Amniotic stem cell (primary cell): ENCODE measurements at places on chromosomes 16 and 17.

DNA sequence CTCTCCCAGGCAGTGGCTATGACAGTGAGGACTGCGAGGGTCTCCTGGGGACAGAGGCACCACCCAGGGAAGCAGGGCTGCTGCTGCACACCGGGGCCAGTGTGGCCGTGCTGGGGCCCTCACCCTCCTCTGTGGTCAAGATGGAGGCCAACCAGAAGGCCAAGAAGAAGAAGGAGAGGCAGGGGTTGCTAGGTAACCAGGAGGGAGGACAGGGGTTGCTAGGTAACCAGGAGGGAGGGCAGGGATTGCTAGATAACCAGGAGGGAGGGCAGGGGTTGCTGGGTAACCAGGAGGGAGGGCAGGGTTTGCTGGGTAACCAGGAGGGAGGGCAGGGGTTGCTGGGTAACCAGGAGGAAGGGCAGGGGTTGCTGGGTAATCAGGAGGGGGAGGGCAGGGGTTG lies 55.2 kb downstream of the ACTG1 start:
- DNase-seq: no peak

GRCh38 chr17:5485270-5486205 lies at the start of gene DERL2:
TSS of gene DERL2 (minus strand) at chr17:5486178. CDS start at chr17:5486161, 17 bp downstream.
- no peak for DNase-seq

DNA sequence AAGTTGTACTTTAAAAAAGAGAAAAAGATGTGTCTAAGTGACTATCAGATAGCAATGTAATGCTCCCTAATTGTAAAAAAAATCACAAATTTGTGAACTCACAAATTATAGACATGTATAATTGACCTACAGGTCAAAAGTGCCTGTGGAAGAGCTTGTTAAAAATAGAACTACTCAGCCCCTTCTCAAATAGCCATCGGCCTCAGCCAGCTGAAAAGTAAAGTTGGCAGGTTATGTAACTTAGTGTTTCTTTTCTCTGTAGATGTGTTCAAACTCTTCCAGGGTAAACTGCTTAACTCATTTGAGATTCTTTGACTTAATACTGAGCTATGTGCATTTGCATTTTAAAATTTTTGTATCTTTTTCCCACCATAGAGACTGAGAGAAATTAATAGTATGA lies 13.3 kb downstream of the AKTIP start:
- no peak for DNase-seq

- no peak for DNase-seq
Measured at GRCh38 chr16:9509663-9510062, 418.2 kb downstream of the HAPSTR1 start.

GRCh38 chr17:27577121-27577761 lies 53.7 kb upstream of the LGALS9 start:
- no peak for DNase-seq

DNA sequence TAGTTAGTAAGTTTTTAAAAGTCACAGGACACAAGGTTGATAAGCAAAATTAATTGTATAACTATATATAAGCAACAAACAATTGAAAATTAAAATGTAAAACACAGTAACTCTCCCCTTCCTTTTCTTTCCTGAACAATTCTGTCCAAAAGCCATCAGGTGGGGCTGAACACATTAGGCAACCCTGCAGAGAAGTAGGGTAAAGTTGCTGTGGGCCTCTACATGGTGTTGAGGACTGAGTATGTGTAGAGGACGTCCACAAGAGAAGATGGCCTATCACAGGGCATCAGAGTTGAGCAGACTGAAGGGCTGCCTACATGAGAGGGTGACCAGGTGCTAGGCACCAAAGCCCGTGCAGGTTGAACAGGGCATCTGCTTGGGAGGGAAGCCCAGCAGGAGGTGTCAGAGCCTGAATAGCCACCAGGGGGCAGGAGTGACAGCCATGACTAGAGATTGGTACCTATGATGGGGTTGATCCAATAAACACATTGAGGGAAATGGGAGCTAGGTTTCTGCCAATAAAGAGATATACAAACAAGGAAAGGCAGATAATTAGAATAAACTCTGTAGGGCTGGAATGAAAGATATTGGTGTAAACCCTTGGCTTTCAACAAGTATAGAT lies 415.1 kb downstream of the NPIPA8 start:
- DNase-seq: no peak

DNA sequence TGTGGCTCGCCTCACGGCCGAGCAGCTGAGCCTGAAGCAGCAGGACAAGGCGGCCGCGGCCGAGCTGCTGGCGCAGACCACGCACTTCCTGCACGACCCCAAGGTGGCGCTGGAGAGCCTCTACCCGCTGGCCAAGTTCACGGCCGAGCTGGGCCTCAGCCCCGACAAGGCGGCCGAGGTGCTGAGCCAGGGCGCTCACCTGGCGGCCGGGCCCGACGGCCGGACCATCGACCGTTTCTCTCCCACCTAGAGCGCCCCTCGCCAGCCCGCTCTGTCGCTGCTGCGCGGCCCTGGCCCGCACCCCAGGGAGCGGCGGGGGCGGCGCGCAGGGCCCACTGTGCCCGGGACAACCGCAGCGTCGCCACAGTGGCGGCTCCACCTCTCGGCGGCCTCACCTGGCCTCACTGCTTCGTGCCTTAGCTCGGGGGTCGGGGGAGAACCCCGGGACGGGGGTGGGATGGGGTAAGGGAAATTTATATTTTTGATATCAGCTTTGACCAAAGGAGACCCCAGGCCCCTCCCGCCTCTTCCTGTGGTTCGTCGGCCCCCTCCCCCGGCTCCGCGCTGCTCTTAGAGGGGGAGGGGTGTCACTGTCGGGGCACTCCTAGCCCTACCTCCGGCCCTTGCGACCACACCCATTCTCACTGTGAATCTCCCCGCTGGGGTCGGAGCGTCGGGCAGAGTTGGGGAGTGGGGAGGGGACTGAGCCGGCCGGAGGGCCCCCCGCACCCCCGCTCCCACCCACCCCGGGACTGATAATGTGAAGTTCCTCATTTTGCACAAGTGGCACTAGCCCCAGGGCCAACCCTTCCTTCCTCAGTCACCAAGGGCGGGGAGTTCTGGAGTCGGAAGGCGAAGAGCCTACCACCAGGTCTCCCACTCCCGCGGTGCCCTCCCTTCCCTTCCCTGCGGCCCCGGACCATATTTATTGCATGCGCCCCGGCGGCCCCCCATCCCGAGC lies 4.0 kb downstream of the HIC1 start:
- no peak for DNase-seq

GRCh38 chr17:57016071-57016763 lies 38.3 kb downstream of the SCPEP1 start:
- DNase-seq: no peak

DNA sequence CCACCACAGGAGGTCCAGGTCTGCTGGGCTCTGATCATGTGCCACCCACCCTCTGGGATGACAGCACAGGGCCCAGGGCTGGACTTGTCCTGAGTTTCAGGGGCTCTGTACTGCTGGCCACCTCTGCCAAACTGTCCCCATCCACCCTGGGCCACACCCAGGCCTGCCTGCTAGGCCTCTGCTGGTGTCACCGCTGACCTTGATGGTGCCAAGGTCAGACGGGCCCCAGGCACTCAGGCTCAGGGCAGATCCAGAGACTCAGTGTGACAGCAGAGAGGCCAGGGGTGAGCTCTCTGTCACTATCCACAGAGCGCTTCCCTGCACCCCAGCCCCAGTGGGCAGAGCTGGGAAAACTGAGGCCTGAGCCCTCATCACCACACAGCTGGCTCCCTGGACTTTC lies 75.6 kb downstream of the RMI2 start:
- no peak for DNase-seq

DNA sequence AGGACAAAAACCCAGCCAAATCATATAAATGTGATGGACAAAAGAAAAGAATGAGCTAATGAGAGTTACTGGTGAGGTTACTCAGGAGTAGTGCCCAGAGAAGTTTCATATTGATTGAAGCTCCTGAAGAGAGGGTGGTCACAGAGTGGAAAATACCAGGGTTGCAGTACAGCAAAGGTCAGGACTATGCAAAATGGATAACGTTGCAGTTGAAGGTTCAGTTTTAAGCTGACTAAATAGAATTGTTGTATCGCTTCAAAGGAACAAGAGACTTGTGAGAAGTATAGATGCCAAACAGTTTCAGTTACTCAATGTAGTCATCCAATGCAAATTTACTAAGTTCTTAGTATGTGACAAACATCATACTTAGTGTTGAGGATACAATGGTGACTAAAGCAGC lies 47.1 kb downstream of the ABCA8 start:
- DNase-seq: no peak

GRCh38 chr16:56369202-56369601 lies 56.1 kb downstream of the AMFR start:
- no peak for DNase-seq

DNA sequence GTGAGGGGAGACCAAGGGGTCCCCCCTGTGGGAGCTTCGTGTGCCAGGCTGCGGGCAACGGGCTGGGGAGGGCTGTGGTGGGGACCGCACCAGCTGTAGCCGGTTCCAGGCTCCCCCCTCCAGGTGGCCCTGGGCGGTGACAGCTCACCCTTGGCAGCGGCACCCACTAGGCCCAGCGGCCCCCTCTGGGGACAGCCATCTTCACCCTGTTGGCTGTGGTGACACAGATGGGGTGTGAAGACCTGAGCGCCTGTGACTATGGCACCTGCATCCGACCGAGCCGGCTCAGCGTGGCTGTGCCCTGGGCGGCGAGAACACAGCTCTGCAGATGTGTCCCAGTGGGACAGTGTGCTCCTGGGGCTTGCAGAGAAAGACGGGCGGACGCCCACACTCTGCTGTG lies 1.1 kb upstream of the C1QTNF8 start:
- no peak for DNase-seq

- no peak for DNase-seq
Measured at GRCh38 chr16:83011939-83012338, 385.2 kb downstream of the CDH13 start.

- no peak for DNase-seq
Measured at GRCh38 chr16:88570691-88571092, 489 bp downstream of the ZC3H18 start.

GRCh38 chr17:64687961-64688360 lies 25.9 kb upstream of the SMURF2 start:
- DNase-seq: no peak

- DNase-seq: no peak
Measured at GRCh38 chr17:28598389-28598788, 436 bp downstream of the SPAG5 start.

GRCh38 chr17:180381-181244 lies 837 bp downstream of the DOC2B start:
- DNase-seq: no peak

- DNase-seq: no peak
Measured at GRCh38 chr16:57603115-57604024, 25.1 kb upstream of the ADGRG1 start.
